Foreskin melanocyte (primary cell): ENCODE measurements at places on chromosomes 7 and 10.

DNA sequence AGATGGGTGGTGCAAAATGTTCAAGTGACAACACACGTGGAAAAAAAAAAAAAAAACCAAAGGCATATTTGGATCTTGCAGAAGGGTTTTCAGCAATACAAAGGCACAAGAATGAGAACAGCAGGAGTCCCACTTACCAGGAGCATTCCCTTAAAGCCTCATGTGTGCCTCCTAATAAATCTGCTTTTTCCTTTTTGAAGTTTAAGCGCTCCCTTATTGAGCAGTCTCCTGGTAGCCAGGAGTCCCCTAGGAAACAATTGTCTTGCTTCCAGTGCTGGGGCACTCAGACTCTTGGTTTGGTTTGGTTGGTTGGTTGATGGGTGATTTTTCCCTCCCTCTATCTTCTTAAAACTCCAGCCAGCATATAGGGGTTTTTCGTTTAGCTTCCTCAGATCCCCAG lies 321.8 kb upstream of the NFE2L3 start:
- DNase-seq: no peak

DNA sequence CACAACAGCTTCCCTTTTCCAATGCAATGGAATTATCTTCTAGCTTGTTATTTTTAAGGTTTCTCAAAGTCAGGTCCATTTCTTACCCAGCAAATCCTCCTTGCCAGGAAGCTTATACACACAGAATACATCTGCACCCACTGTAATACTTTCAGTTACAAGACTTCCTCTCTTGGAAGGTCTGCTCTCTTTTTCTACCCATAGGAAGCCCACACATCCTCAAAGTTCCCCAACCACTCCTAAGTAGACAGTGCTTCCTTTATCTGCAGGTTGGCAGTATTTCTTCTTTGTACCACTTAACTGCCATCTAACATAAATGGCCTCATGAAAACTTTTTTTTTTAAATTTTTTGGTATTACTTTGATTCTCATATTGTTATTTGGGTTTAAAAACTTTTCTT lies 155.6 kb downstream of the TAX1BP1 start:
- DNase-seq: no peak

DNA sequence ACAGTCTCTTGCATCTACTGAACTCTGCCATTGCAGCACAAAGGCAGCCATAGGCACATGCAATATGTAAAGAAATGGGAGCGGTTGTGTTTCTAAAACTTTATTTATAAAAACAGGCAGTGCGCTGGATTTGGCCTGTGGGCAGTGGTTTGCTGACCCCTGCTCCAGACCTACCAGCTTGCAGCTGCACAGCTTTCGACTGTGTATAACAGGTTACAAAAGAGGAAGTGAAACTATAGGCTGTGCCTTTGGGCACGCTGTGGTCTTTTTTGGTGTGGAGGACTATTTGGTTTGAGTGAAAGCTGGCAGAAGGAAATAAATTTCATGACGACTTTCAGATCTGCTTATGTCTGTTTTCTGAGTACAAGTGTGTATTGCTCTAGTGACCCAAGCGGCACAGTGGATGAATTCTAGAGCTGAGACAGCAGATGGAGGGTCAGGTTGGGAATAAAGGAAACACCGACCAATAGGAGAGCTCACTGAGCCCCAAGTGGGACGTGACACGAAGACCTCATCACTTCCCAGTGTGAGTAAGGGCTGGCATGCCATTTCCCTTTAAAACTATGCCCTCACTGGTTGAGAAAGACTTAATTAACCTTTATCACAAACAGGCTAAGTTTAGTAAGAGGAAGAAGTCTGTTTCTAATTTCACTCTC lies 152.7 kb downstream of the ANK3 start:
- peak; percentile 5 for DNase-seq

DNA sequence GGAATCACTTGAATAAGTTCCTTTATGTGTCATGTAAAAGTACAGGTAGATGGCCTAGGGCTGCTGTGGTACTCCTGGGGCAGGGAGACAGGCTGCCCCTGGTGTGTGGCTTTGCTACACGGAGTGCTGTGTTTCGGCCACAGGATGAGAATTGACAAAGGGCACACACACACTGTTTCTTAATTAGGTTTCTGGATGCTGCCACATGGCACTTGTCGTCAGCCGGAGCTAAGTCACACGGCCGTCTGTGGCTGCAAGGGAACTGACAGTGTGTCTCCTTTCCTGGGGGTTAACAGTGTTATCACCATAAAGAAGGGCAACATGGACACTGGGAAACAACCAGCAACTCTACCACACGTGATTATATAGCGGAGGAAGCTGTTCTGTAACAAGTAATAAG lies 55.7 kb upstream of the CREB5 start:
- no peak for DNase-seq

- DNase-seq: no peak
Measured at GRCh38 chr10:81792729-81793128, 82.3 kb upstream of the NRG3 start.

GRCh38 chr10:120457431-120458172 lies 575 bp downstream of the PLPP4 start:
- DNase-seq: no peak

DNA sequence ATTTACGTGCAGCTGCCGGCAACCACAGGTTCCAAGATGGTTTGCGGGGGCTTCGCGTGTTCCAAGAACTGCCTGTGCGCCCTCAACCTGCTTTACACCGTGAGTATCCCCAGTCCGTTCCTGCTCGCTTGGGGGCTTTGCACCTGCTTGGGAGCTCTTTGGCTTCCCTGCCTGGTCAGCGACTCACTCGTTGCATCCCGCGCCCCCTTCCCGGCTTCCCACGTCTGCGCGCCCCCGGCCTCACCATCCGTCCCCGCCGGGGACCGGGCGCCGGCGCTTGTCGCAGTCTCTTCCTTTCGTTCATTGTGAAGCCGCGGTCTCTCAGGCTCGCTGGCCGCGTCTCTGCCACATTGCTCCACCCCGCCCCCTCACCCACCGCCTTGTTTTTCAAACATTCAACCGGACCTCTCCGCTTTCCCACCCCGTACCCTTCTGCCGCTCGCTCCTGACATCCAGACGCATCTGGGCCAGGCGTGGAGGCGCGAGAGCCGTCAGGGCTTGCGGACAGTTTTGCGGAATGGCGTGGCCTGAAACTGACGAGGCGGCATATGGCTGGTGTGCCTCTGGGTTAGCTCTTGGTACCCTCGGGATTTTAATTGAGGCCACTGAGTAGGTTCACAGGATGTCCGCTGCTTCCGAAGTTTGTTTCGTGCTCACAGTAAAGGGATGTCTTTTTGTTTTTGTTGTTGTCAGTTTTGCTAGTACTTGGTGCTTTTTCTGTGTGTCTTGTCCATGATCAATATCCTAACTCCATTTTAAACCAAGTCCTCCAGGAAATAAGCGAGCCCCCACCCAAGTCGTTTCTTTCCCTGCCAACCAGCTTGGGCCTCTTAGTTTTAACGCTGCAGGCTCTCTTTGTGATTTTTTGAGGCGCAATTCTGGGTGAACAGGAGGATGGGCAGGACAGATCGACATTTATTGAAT lies 639 bp downstream of the TSPAN13 start:
- no peak for DNase-seq
